ENCODE measurements at places on chromosomes 3 and 15. TPM values are rescaled to one million over a fixed set of nuclear protein-coding genes. Genes with fewer than 3 reads are reported as not detected.

LDHAL6B gene
- not detected for total RNA-seq

PPP1R2 gene
- total RNA-seq = 70.8 TPM

ARGFX gene
- not detected for total RNA-seq

ATP6V1A gene
- 52.0 TPM for total RNA-seq

IL17RB gene
- total RNA-seq = 1.7 TPM

SMAD3 gene
- 55.2 TPM for total RNA-seq

CX3CR1 gene
- not detected for total RNA-seq

CCDC80 gene
- total RNA-seq = 176 TPM

EOMES gene
- total RNA-seq = 0.63 TPM

ITGA11 gene
- total RNA-seq = 0.48 TPM

SMCO1 gene
- total RNA-seq = not detected

KLF15 gene
- total RNA-seq = 64.6 TPM

SYNPR gene
- total RNA-seq = not detected

TMEM42 gene
- 18.1 TPM for total RNA-seq

CCR3 gene
- not detected for total RNA-seq

GOLGA8T gene
- total RNA-seq = 1.2 TPM

ECE2 gene
- total RNA-seq = not detected

Measured in omental fat pad (tissue), 4 donors.